ENCODE measurements at places on chromosomes 3 and 15.
A peak's percentile ranks its signal among the peaks of the same experiment; 100 is the strongest.

DNA sequence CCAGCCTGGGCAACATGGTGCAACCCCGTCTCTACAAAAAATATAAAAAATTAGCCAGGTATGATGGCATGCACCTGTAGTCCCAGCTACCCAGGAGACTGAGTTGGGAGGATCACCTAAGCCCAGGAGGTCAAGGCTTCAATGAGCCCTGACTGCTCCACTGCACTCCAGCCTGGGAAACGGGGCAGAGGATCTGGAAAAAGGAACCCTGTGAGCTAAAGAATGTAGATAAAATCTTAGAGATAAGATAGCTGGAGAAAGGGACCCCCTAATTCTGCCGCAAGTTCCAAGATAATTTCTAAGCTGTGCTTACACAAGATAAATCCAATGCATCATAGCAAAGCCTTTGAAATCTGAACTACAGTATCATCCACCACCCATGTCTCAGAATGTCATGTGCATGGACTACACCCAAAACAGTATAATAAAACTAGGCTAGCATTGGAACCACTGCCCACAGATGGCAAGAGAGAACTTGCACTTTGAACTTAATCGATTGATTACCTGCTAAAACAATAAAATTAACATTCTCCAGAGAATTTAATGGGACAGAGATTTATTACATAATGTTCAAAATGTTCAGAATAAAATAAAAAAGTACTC lies 99.9 kb downstream of the TRIM42 start:
- no peak for DNase-seq

GRCh38 chr3:32102289-32102688 lies 4.1 kb upstream of the GPD1L start:
- DNase-seq, result no peak

- DNase-seq, result no peak
Measured at GRCh38 chr3:67521053-67521646, 133.3 kb downstream of the SUCLG2 start.

- DNase-seq, result peak; percentile 9
Measured at GRCh38 chr3:68007621-68008226, 353.3 kb upstream of the SUCLG2 start.

- DNase-seq, result no peak
Measured at GRCh38 chr15:38217191-38217595, 35.4 kb upstream of the SPRED1 start.

DNA sequence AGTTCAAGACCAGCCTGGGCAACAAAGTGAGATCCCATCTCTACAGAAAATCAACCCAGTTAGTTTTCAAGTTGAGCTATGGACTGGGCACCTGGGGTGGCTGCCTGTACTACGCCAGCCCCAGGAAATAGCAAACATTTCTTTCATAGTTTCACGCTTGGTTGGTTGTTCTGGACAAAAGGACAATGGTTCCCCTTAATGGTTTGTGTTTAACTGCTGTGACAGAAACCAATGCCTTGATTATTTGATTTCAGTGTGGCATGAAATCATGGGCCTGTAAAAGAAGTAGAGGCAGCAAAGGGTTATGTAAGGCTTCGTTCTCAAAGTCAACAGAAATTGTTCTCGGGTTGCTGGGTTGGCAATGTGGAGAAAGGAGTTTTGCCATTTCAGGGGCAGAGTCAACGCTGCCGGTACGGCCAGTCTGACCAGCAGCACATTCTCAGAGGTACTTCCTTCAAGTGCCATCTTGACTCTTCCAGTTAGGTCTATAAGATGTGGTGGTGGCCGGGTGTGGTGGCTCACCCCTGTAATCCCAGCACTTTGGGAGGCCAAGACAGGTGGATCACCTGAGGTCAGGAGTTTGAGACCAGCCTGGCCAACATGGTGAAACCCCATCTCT lies 12.7 kb downstream of the LCMT2 start:
- no peak for DNase-seq

DNA sequence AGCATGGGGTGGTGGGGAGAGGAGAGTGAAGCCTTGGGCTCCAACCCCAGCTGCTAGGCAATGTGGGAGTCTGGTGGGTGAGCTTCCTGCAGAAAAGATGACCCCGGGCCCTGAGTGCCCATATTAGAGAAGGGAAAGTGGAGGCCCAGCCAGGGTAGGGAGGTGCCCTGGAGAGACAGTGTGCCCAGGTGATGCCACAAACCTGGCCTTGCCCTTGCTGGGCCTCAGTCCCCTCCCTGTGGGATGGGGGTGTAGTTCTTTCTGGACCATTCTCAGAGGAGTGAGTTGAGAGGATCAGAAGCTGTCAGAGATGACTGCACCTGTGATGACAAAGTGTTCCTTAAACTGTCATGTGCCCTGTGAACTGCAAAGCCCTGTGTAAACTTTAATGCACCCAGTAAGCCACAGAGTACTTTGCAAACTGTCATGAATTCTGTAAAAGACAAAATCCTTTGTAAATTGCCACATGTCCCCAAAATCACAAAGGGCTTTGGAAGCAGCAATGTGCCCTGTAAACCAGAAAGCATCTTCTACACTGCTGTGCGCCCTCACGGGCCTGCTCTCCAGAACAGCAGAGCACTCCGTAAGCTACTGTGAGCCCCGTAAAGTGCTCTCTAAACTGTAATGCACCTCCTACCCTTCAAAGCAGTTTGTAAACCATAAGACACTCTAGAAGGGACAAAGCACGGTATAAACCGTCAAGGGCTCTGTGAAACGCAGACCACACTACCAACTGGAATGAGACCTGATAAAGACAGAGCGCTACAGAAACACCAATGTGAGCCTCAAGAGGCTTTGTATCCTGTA lies 51.3 kb upstream of the FGD5 start:
- DNase-seq, result no peak

- DNase-seq, result no peak
Measured at GRCh38 chr3:130786306-130786705, 39.7 kb upstream of the PIK3R4 start.

DNA sequence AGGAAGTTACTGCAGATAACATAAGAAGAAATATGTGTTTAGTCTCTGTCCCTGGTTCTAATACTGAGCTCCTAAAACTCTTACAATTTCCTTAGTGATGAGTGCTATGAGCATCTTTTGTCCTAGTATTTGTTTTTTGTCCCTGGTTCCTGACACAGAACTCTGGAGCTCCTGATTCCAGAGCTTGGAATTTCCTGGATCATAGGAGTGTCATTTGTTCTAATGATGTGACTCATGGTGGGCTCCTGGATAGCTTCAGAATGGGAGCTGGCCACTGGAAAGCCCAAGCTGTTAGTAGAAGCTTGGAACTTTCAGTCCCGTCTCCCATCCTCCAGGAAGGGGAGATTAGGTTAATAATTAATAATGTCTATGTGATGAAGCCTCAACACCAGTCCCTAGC lies 98.2 kb downstream of the CNTN6 start:
- no peak for DNase-seq

- DNase-seq, result no peak
Measured at GRCh38 chr3:188486126-188486525, 332.2 kb downstream of the LPP start.

DNA sequence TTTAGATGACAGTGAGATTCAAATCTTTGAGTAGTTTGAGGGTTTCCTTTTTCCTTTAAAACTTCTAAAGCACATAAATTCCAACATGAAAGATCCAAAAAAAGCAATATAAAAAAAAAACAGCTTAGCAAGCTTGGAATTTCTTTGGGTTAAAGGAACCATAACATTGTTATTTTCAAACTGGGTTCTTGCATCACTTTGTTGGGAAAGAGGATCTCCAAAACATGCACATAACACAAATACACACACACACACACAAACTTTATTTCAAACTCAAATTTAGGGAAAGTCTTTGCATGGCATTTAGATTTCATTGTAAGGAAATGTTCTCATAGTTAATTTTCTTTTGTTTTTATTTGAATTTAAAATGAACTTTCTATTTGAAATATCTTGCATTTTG lies 79.2 kb upstream of the COL8A1 start:
- DNase-seq, result no peak

Data from activated CD4-positive, alpha-beta T cell treated with anti-CD3 and anti-CD28 coated beads for 1 hour (primary cell).